ENCODE measurements at places on chromosomes 1 and 21. TPM values are rescaled to one million over a fixed set of nuclear protein-coding genes. Genes with fewer than 3 reads are reported as not detected.

The DCDC2B gene
- total RNA-seq = not detected

The NCAM2 gene
- total RNA-seq = 5.9 TPM

The TMEM50A gene
- total RNA-seq = 206 TPM

The S100A2 gene
- 3.3 TPM for total RNA-seq

The PODN gene
- total RNA-seq = 47.5 TPM

Measured in fibroblast of the aortic adventitia (primary cell).